ENCODE measurements at places on chromosomes 16 and 17.
A peak's percentile ranks its signal among the peaks of the same experiment; 100 is the strongest.

DNA sequence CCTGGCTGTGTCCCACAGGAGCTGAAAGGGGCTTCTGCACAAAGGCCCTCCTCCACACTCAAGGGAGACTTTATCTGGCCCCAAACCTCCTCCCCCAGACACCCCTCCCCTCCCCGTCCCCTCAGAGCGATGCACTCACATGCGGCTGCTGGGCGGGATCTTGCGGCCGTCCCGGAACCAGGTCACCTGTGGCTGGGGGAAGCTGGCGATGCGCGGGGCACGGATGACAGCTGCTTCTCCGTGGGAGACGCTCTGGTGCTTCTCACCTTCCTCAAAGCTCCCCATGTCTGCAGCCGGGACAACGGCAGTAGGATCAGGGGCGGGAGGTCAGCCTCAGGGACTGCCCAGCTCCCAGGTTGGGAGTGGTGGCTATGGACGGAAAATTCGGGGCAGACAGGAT lies 144.0 kb upstream of the CDC42EP4 start:
- DNase-seq, result no peak

DNA sequence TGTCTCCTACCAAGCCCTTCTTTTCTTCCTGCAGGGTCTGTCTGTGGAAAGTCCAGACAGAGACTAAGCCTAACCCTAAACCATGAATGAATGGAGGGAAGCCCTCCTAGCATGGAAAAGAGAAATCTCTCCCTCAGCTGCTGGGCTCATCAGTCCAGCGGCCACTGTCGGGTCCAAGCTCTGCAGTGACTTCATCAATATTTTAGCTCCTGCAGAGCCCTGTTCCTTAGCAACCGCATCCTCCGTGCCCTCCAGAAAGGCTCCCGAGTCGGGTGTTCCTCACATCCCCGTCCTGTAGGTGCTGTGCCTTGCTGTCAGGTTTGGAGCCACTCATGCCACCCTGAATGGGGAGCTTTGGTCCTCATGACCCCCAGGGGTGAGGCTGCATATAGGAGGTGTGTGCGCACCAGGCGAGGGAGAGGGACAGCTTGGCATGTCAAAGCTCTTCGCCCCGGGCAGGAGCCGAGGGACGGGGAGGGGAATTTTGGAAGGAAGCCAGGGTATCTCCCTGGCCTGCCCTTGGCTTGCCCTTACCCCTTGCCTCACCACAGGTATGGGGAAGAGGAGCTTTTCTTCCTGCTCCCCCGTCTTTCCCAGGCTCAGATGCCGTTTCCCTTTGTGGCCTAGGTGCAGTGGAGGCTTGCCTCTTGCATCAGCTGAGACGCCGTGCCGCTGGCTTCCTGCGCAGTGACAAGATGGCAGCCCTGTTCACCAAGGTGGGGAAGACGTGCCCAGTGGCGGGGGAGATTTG lies 23.9 kb downstream of the SGSM2 start:
- DNase-seq, result no peak

GRCh38 chr17:57413848-57414651 lies 157.7 kb downstream of the MSI2 start:
- no peak for DNase-seq

DNA sequence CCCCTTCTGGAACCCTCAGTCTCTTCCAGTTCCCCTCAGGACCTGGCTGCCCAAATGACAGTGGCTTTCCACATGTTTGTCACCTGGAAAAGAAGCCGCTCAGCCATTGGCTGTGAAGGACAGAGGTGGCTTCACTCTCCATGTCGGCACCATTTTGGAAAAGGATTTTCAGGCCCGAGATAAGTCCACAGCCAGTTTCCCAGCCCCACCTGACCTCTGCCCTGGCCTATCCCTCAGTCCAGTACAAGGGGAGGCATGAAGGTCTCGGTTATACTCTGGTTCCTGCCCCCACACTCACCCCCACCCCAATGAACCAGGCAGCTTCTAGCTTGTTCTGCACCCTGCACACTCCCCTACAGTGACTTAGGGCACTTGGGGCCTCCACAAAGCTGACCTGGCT lies 15.2 kb downstream of the AOC3 start:
- no peak for DNase-seq

GRCh38 chr17:78905541-78905940 lies 2.5 kb upstream of the CEP295NL start:
- DNase-seq, result no peak

DNA sequence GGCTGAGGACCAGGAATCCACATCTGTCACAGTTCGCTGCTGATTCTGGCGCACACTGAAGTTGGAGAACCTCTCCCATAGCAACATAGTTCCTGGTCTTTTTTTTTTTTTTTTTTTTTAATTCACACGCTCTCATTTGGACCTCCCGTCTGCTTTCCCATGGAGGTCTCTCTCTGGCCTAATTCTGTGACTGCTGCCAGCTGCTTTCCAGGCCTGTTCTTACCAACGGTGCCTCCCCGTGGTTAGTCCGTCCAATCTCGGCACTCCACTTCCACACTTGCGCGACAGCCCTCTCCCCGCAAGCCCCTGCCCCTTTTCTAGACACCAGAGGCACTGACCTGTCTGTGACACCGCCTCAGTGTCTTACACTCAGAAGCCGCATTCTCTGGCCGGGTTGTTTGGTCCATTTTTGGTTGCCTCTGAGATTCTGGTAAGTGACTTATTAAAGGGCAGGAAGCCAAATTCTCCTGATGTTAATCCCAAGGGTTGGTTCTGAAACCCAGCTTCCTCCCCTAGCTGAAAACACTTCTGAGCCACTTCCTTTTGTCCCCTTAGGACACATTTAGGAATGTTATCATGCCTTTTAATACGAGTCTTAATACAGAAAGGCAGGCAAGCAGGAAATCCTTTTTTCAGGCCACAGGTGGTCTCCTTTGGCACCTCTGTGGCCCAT lies 1.1 kb upstream of the AKTIP start:
- no peak for DNase-seq

DNA sequence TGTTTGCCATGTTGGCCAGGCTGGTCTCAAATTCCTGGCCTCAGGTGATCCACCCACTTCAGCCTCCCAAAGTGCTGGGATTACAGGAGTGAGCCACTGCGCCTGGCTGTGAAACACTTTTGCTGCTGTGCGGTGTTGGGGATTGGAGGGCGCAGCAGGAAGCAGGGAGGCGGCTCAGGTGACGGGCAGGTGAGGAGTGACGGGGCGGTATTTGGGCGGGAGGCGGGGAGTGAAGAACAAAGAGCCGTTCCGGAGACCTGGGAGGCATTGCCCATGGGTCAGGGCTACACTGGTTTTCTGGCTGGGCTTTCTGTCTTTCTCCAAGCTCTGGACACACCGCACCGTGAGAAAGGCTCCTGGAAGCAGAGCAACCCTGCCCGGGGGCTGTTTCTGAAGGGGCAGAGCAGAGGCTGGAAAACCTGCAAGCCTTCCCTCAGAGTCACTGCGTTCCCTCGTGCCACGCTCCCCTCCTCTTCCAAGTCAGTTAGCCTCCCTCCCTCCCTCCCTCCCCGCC lies 22.1 kb downstream of the CRISPLD2 start:
- DNase-seq, result no peak

DNA sequence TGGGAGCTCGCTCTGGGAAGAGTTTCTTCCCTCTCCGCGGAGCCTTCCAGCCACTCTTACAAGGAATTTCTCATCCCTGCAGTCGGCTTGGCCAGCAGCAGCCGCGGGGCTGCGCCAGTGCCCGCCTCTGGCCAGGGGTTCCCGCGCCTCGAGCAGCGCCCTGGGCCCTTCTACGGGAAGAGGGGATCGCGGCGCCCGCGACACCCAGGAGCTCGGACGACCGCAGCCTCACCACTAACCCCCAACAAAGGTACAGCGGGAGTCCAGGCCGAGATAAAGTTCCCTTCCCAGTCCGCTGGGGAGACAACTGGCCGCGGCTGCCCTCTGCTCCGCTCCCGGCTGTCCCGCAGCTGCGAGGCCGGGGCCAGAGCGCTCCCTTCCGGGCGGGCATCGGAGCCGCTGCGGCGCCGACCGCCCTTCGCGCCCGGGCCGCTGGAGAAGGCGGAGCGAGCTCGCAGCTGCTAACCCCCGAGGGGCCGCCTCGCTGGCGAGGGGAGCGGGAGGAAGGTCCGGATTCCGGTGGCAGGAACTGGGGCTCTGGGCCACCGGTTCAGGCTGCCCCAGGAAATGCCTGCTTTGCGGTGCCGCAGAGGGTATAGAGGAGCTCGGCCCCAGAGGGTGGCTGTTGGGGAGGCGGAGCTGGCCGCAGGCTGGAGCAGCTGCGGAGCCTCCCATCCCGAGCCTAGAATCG lies 3.6 kb upstream of the HS3ST3B1 start:
- DNase-seq, result no peak

DNA sequence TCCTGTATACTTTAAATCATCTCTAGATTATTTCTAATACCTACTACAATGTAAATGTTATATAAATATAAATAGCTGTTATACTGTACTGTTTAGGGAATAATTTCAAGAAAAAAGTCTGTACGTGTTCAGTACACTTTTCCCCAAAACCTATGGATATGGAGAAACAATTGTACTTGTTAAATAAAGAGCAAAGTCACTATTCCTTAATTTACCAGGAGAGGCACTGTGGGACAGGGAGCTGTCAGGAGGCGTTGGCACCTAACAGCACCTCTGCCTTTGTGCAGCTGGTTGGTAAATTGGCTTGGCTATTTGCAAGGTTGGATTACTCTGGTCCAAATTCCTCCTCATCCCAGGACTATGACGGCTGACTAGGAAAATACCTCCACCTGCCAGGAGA lies 28.0 kb downstream of the CRHR1 start:
- no peak for DNase-seq

GRCh38 chr17:69677130-69677529 lies 262.6 kb downstream of the MAP2K6 start:
- no peak for DNase-seq

- DNase-seq, result no peak
These were observed 4.3 kb upstream of the NPW start for GRCh38 chr16:2015117-2015946.

DNA sequence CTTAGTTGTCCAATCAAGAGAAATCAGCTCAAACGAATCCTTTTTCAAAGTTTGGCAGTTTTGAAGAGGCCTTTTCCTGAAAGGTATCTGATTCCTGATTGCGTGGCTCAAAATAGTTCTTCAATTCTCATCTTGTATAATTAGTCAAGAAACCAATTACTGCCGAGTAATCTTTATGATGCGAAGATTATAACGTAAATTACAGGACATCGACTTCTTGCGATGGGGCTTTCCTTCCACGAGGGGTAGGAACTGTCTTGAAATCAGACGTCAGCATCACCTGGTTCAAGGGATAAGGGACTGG lies 644 bp upstream of the ARL2BP start:
- DNase-seq, result no peak

- no peak for DNase-seq
These were observed 100.0 kb downstream of the NTN1 start for GRCh38 chr17:9121186-9121820.

- DNase-seq, result no peak
These were observed 89.1 kb downstream of the CDK5R1 start for GRCh38 chr17:32575852-32576251.

DNA sequence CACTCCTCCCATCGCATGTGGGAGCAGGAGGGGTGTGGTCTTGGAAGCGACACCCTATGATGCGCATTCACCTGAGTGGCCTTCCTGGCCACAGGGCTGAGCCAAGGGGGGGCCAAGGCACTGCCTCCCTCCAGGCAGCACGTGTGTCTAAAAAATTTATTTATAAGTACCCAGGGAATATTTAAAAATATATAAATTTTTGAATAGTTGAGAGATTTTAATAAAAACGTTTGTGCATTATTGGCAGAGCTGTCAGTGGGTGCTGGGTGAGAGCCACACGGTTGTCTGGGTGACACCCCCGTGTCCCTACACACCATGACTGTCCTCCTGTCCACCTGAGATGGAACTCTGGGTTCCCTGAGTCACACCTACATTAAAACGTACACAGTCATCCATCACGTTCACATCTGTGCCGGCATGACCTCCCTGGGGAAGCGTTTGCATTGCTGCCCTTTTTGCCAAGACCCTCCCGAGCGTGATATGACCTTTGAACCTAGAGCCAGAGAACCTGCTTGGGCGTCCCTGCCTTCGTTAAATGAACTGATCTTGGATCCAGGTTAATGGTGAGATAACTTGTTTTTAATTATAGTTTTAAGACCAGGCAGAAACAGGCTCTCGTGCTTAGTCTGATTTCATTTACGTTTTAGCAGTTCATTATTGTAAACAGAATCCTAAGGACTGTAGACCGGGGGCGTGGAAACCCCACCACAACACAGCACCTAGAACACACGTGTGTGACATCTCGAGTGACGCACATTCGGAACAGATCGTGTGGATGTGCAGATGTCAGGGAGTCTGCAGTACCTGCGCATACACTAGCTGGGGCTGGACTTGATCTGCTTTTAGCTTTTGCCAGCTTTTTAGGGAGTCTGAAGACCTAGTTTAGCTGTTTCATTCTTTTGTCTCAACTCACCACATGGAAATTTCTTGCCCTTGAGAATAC lies 192.8 kb upstream of the CHMP6 start:
- no peak for DNase-seq

DNA sequence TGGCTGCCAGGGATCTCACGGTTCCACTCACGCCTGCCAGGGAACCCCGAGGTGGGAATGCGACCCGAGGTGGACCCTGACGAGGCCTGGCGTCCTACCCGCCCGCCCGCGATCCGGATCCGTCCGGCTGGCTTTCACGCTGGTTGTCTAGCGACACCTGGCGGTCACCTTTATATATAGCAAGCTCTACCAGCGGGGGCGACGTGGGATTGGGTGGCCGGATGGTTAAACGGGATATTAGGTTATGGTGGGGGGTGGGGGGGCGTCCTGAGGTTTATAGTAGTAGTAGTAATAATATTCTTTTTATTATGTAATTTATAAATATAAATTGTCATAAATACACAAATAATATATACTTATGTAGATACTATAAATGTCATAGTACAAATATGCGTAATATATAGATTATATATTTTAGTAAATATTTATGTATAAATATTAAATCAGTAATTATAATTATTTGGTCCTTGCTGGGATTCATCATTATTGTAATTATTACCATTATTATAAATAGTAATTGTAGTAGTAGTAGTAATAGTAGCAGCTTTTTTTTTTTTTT lies 136.9 kb downstream of the KCNJ12 start:
- DNase-seq, result peak; percentile 5

DNA sequence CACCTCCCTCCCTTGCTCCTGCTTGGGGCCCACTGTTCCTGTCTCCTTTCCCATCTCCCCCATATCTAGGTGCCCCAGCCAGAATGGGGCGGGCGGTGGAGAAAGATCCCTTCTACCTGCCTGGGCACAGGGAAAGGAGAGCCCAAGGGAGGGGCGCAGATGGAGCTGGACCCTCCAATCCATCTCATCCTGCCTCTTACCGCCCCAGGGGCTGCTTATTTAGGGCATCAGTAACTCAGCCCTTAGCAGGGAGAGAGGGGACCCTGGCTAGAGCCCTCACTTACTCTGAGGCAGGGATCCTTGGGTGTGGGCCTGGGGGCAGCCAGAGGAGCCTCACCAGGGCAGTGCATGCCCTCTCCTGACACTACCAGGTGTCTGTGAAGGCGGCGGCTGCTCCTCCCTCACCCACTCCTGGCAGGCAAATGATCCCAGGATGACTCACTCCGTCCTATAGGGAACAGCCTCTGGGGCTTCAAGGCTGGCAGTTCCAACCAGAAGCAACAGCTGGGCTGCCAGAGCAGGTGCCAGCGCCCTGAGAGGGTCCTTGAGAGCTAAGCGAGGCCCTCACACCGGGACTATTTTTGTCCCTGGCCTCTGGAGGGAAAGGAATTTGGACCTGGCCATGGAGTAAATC lies 16.3 kb upstream of the BCAR1 start:
- no peak for DNase-seq

GRCh38 chr16:54280751-54281150 lies 5.8 kb downstream of the IRX3 start:
- no peak for DNase-seq

GRCh38 chr17:2157081-2157480 lies 102.2 kb downstream of the HIC1 start:
- no peak for DNase-seq
